DMS 273 treated with DMSO at 0.1 percent for 48 hours (cell line): ENCODE measurements at places on chromosomes 6 and 20.
A peak's percentile ranks its signal among the peaks of the same experiment; 100 is the strongest.

- DNase-seq = no peak
Observed at GRCh38 chr6:19552076-19552475, 285.1 kb upstream of the ID4 start.

DNA sequence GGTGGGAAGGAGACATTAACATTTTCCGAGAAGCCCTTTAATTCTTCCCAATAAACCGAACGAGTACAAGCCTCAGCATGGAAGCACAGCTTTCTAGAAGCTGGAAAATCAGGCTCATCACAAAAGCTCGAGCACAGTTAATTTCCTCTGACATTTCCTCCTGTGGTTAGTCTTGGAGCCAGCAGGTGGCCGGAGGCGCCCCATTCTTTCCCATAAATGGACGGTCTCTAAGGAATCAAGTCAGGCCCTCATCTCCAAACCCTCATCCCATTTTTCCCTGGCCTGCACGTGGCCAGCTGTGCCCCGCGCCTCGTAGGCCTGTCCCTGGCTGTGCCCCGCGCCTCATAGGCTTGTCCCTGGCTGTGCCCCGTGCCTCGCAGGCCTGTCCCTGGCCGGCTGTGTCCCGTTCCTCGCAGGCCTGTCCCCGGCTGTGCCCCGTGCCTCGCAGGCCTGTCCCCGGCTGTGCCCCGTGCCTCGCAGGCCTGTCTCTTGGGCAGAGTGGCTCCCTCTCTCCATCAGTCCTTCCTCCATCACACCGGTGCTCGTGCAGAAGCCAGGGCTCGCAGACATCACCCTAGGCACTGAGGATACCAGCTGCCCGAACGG is 19.7 kb upstream of the NTSR1 start:
- DNase-seq = no peak

DNA sequence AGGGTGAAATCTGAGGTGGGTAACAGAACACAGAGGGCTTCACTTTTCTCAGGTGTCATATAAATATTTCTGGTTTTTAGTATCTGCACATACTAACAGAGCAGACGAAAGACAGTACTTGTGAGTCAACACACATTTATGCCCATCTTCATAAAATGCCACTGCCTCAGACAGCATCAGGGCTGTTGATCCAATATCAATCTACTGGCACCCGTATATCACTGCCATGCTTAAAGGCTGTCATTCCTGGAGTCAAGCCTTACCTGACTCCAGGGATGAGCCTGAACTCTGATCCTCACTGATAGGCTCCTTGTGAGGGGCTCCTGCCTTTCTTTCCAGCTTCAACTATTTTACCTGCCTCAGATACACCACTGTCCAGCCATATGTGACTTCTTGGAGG is 595.7 kb downstream of the TFAP2B start:
- DNase-seq = no peak

GRCh38 chr6:35663447-35664235 is 25.1 kb downstream of the FKBP5 start:
- DNase-seq = no peak

GRCh38 chr6:98946266-98946878 is 1.4 kb downstream of the FBXL4 start:
- DNase-seq = peak; percentile 57

- DNase-seq = no peak
Observed at GRCh38 chr20:49411221-49411925, 71.1 kb downstream of the KCNB1 start.

DNA sequence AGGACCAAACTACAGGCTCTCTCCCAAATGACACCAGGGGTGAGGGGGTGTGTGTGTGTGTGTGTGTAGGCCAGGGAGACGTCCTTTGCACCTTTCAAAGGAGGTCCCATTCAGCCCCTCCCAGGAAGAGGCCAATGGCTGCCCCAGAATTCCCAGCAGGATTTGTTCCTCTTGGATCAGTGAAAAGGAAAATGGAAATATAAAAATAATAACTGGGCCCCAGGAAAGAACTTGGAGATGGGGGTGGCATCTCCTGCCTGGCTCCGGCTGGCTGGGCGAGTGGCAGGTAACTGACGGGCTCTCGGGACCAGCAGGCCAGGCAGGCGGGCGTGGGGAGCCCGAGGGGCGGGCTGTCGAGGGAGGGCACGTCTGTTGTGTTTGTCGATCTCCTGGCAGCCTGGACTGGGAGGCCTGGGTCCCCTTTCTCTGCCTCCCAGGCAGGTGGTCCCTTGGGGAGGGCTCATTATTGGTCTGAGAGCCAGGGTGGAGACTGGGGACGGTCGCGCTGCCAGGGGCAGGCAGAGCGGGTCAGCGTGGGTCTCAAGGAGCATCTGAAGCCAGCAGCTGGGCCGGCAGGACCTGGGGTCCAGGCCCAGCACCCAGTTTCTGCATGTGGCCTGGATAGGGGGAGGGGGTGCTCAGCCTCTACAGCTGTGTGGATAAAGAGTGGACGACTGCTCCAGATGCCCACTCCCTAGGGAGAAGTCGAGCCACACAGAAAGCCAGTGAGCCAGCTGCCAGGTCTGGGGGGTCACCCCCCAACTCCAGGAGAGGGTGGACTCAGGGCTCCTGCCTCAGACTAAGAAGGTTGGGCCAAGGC is 3.1 kb downstream of the NOL4L start:
- DNase-seq = no peak

GRCh38 chr6:83781506-83781905 is 71.7 kb upstream of the RIPPLY2 start:
- DNase-seq = no peak

DNA sequence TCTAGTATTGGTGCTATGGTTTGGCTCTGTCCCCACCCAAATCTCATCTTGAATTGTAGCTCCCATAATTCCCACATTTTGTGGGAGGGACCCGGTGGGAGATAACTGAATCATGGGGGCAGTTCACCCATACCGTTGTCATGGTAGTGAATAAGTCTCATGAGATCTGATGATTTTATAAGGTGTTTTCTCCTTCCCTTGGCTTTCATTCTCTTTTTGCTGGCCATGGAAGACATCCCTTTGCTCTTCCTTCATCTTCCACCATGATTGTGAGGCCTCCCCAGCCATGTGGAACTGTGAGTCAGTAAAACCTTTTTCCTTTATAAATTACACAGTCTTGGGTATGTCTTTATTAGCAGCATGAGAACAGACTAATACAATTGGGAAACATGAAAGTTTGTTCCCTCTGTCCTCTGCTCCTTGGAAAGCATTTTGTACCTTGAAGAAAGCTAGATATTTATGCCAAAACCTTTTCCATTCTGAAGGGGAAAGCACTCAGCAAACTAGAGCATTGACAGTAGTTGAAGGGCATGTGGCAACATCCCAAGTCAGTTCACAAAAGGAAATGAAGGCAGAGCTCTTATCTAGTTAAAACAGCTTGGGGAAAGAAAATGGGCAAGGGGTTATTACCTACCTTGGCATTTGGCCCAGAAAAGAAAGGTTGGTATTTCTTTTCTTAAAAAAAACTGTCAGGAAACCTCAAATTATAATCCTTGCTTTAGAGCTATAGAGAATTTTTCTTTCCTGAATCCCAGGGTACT is 10.7 kb upstream of the TNFAIP3 start:
- DNase-seq = no peak

- DNase-seq = no peak
Observed at GRCh38 chr6:143164565-143165105, 103.9 kb downstream of the AIG1 start.
